ENCODE measurements at places on chromosomes 7 and 10.

DNA sequence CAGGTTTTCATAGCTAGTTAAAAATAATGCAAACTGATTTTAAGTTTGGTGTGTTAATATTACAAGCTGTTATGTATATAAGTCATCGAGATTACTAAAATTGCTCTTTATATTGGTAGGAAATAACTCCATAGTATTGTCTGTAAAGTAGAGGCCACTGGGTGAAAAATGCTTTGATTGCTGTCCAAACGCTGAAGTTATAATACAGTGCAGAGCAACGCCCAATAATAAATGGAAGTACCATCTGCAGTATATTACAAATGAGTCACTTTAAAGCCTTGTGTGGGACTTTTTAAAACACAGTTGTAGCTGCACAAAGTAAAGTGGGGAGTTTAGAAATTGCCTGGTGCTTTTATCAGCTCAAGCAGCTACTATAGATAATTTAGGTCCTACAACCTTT, 196.1 kb downstream of the NXPH1 start:
- H3K27ac ChIP-seq = no peak overlapping the region
- DNase-seq = no peak
- no peak overlapping the region for H3K4me3 ChIP-seq
- no peaks in the 10 kb centered on the region for H3K4me1 ChIP-seq
- H3K27me3 ChIP-seq = no peaks in the 10 kb centered on the region
- H3K36me3 ChIP-seq = no peaks in the 10 kb centered on the region

GRCh38 chr7:47756636-47757035, 174.7 kb upstream of the TNS3 start:
- H3K36me3 ChIP-seq = no peaks in the 10 kb centered on the region
- no peak overlapping the region for H3K4me3 ChIP-seq
- no peak for DNase-seq
- H3K4me1 ChIP-seq = no peaks in the 10 kb centered on the region

GRCh38 chr10:75703191-75703854, 271.9 kb downstream of the LRMDA start:
- no peak overlapping the region for H3K4me3 ChIP-seq
- no peaks in the 10 kb centered on the region for H3K36me3 ChIP-seq
- peaks cover 2% of the 10 kb centered on the region for H3K27me3 ChIP-seq
- no peak for DNase-seq
- H3K27ac ChIP-seq = no peak overlapping the region

DNA sequence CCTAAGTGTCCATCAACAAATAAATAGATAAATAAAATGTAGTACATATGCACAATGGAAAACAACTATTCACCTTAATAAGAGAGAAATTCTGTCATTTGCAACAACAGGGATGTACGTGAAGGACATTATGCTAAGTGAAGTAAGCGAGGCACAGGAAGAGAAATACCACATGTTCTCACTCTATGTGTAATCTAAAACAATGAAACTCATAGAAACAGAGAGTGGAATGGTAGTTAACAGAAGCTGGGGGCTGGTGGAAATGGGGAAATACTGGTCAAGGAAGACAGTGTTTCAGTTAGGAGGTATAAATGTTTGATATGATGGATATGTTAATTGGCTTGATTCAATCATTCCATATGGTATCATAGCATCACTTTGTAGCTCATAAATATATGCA, 43.1 kb downstream of the ARL4A start:
- no peaks in the 10 kb centered on the region for H3K27me3 ChIP-seq
- H3K27ac ChIP-seq = no peak overlapping the region

- DNase-seq = no peak
- peaks cover 15% of the 10 kb centered on the region for H3K4me1 ChIP-seq
- no peak overlapping the region for H3K27ac ChIP-seq
- no peaks in the 10 kb centered on the region for H3K27me3 ChIP-seq
- peaks cover 33% of the 10 kb centered on the region for H3K36me3 ChIP-seq
Measured at GRCh38 chr7:2904202-2904601, 60.1 kb upstream of the GNA12 start.

- no peaks in the 10 kb centered on the region for H3K27me3 ChIP-seq
- no peak overlapping the region for H3K4me3 ChIP-seq
- H3K27ac ChIP-seq = no peak overlapping the region
- no peak for DNase-seq
- H3K4me1 ChIP-seq = no peaks in the 10 kb centered on the region
Measured at GRCh38 chr10:109663122-109663521, 260.2 kb downstream of the XPNPEP1 start.

- DNase-seq = no peak
- H3K27ac ChIP-seq = no peak overlapping the region
- H3K4me1 ChIP-seq = no peaks in the 10 kb centered on the region
- no peaks in the 10 kb centered on the region for H3K36me3 ChIP-seq
Measured at GRCh38 chr7:80679921-80680907, 41.8 kb downstream of the CD36 start.

- H3K4me1 ChIP-seq = no peaks in the 10 kb centered on the region
- peaks cover 2% of the 10 kb centered on the region for H3K36me3 ChIP-seq
- H3K27ac ChIP-seq = no peak overlapping the region
- DNase-seq = no peak
Measured at GRCh38 chr10:1968257-1969033, 231.1 kb upstream of the ADARB2 start.

- DNase-seq = no peak
- H3K27me3 ChIP-seq = no peaks in the 10 kb centered on the region
- H3K36me3 ChIP-seq = no peaks in the 10 kb centered on the region
- no peaks in the 10 kb centered on the region for H3K4me1 ChIP-seq
Measured at GRCh38 chr10:107487284-107487683, 322.8 kb upstream of the SORCS1 start.

GRCh38 chr7:13603016-13603415, 386.4 kb downstream of the ETV1 start:
- no peak overlapping the region for H3K27ac ChIP-seq
- no peak overlapping the region for H3K4me3 ChIP-seq
- H3K27me3 ChIP-seq = no peaks in the 10 kb centered on the region
- no peaks in the 10 kb centered on the region for H3K36me3 ChIP-seq
- H3K4me1 ChIP-seq = no peaks in the 10 kb centered on the region

DNA sequence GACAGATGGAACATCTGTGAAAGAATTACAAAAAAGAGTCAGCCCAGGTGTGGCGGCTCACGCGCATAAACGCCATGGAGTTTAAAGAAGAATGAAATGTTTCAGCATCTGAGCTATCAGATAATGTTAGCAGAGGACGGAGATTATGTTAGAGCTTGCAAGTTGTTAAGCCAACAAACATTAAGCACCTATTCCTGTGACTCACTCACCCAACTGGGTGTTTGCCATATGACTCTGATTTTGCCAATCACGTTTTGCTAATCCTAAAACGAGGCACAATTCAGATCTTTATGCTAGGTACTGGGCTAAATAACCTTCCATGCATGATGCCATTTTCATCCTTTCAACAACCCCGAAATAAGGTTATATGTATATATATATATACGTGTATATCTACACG, 29.0 kb upstream of the CCNY start:
- no peak overlapping the region for H3K4me3 ChIP-seq
- no peaks in the 10 kb centered on the region for H3K4me1 ChIP-seq
- H3K27ac ChIP-seq = no peak overlapping the region
- DNase-seq = no peak
- no peaks in the 10 kb centered on the region for H3K36me3 ChIP-seq

DNA sequence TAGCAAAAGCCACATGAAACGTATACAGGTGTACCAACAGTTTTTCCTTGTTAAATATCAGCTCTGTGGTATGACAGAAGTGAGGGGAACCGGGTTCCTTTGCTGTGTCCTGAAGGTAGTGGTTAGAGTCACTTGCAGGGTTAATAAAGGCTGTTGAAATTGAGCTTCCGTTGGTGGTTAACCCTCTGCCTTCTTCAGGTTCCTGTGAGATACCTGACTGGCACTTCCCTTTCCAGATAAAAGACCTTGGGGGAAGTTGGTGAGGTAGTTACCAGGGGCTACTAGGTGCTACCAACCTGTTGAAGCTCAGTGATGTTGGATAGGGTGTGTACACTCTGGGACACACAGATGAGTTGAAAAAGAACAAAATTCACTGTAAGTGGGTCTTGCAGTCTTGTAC, 384.1 kb downstream of the GATA3 start:
- peaks cover 21% of the 10 kb centered on the region for H3K4me1 ChIP-seq
- H3K36me3 ChIP-seq = no peaks in the 10 kb centered on the region
- no peak overlapping the region for H3K4me3 ChIP-seq

DNA sequence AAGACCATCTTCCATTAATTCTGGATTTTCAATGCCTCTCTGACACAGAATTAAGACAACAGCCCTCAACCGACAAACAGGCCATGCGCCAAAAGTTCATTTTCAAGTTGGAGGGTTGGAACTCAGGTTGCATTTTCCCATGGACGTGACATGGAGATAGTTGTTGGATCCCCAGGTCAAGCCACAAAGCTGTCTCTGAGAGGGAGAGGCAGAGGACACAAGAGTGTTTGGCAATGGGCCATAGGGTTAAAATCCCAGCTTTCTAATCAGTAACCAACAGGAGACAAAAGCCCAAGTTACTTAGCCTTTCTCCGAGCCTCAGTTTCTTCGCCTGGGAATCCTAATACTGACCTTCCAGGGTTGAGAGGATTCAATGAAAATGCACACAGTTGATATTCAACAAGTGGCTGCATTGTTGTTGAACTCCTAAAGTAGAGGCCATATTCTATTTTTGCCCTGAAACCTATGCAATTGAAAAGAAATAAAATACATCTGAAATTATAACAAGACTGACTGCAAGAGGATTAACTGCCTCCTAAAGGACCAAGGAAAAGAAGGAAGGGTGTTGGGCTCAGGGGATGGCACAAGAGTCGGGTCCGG, 44.3 kb downstream of the SORBS1 start:
- no peak overlapping the region for H3K4me3 ChIP-seq
- DNase-seq = no peak
- peaks cover 1% of the 10 kb centered on the region for H3K27me3 ChIP-seq
- H3K4me1 ChIP-seq = peaks cover 15% of the 10 kb centered on the region

DNA sequence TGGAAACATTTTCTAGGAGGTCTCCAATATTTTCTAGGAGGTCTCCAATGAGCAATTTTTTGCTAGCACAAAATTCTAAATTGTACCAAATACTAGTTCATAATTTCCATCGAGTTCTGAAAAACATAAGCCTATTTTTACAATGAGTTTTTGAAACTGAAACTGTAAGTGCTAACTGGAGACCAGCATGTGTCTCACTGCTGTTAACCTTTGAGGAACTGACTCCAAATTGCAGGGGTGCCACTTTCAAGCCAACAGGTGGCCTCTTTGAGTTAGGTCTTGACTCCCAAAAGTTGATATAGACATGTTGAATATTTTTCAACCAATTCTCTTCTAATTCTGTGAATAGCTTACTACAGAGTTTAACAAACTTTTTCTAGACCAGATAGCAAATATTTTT, 58.8 kb downstream of the CAV1 start:
- H3K36me3 ChIP-seq = no peaks in the 10 kb centered on the region
- H3K27ac ChIP-seq = peak overlapping the region; percentile 80
- no peak for DNase-seq
- no peaks in the 10 kb centered on the region for H3K27me3 ChIP-seq
- peaks cover 36% of the 10 kb centered on the region for H3K4me1 ChIP-seq

- peaks cover 7% of the 10 kb centered on the region for H3K4me1 ChIP-seq
- no peak for DNase-seq
- H3K27ac ChIP-seq = no peak overlapping the region
- H3K36me3 ChIP-seq = no peaks in the 10 kb centered on the region
- no peak overlapping the region for H3K4me3 ChIP-seq
Measured at GRCh38 chr10:131127610-131128009, 183.9 kb downstream of the TCERG1L start.

DNA sequence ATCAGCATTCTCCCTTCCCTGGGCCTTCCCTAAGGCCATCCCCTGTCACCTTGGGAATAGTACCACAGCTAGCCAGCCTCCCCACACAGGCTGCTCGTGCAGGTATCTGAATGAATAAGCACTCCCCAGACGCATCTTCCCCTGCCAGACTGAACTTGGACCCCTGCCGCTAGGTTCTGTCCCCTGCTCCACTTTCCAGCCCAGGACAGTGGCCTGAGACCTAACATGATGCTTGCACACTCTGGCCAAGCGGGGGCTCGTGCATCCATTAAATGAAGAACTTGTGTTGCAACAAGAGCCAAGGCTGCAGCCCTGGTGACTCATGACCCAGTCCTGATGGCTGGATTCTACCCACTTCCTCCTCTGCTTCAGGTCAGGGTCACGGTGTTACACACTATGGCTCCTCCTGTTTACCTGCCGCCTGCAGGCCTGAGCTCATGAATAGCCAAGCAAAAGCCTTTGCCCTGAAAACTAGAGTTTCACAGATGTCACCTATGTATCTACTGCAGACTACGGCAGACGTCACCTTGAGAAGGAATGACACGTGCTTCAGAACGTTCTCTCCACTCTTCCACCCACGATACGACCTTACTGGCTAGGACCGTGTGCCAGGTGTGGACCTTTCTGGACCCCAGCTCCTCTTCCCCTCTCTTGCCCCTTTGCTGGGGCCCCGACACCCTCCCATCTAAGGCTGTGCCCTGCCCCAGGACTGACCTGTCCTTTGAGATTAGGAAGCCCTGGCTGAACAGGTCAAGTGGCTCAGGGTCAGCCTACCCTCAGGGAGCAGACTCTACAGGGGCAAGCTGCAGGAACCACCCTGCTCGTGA, 6.5 kb downstream of the ASB13 start:
- H3K27ac ChIP-seq = no peak overlapping the region
- H3K36me3 ChIP-seq = no peaks in the 10 kb centered on the region
- no peaks in the 10 kb centered on the region for H3K27me3 ChIP-seq

GRCh38 chr10:79321951-79322350, 25.3 kb upstream of the PPIF start:
- H3K27me3 ChIP-seq = peaks cover 3% of the 10 kb centered on the region
- DNase-seq = no peak
- H3K36me3 ChIP-seq = peaks cover 3% of the 10 kb centered on the region
- no peak overlapping the region for H3K4me3 ChIP-seq

- no peak for DNase-seq
- H3K4me3 ChIP-seq = no peak overlapping the region
- no peaks in the 10 kb centered on the region for H3K36me3 ChIP-seq
- no peak overlapping the region for H3K27ac ChIP-seq
Measured at GRCh38 chr10:54799506-54799905, 1.5 kb downstream of the PCDH15 start.

- peaks cover 3% of the 10 kb centered on the region for H3K27me3 ChIP-seq
- H3K27ac ChIP-seq = no peak overlapping the region
- no peak for DNase-seq
- no peaks in the 10 kb centered on the region for H3K36me3 ChIP-seq
Measured at GRCh38 chr10:18313140-18313530, 172.9 kb downstream of the CACNB2 start.

DNA sequence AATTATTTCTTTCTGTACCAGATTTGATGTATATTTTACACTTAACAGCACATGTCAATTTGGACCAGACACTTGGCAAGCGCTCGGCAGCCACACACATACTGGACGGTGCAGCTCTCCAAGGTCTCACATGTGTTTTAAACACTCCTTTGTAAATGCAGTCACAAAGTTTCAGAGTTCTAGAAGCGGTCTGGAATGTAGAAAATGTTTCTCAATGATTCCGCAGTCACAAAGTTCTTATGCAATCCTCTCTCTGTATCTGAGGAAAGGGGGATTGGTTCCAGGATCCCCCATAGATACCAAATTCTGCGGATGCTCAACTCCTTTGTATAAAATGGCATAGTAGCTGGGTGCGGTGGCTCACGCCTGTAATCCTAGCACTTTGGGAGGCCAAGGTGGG, 253.0 kb upstream of the GRB10 start:
- no peak overlapping the region for H3K27ac ChIP-seq
- no peaks in the 10 kb centered on the region for H3K27me3 ChIP-seq
- no peaks in the 10 kb centered on the region for H3K4me1 ChIP-seq
- no peaks in the 10 kb centered on the region for H3K36me3 ChIP-seq
- H3K4me3 ChIP-seq = no peak overlapping the region

GRCh38 chr7:37234928-37235327, 213.7 kb downstream of the ELMO1 start:
- peaks cover 8% of the 10 kb centered on the region for H3K4me1 ChIP-seq
- no peak for DNase-seq
- no peaks in the 10 kb centered on the region for H3K27me3 ChIP-seq
- H3K4me3 ChIP-seq = no peak overlapping the region
- H3K27ac ChIP-seq = no peak overlapping the region
